ENCODE measurements at places on chromosomes 1 and 21.
A peak's percentile ranks its signal among the peaks of the same experiment; 100 is the strongest.

GRCh38 chr1:10208537-10208936, 1.8 kb upstream of the KIF1B start:
- DNase-seq = no peak

GRCh38 chr1:62198781-62199125, 4.1 kb downstream of the L1TD1 start:
- no peak for DNase-seq

- no peak for DNase-seq
Measured at GRCh38 chr1:9340172-9340854, 47.6 kb downstream of the SPSB1 start.

GRCh38 chr1:209375097-209375496, 208.4 kb upstream of the CAMK1G start:
- DNase-seq = no peak

- no peak for DNase-seq
Measured at GRCh38 chr1:3381901-3382300, 72.6 kb upstream of the ARHGEF16 start.

- no peak for DNase-seq
Measured at GRCh38 chr1:208565756-208566440, 321.7 kb upstream of the PLXNA2 start.

DNA sequence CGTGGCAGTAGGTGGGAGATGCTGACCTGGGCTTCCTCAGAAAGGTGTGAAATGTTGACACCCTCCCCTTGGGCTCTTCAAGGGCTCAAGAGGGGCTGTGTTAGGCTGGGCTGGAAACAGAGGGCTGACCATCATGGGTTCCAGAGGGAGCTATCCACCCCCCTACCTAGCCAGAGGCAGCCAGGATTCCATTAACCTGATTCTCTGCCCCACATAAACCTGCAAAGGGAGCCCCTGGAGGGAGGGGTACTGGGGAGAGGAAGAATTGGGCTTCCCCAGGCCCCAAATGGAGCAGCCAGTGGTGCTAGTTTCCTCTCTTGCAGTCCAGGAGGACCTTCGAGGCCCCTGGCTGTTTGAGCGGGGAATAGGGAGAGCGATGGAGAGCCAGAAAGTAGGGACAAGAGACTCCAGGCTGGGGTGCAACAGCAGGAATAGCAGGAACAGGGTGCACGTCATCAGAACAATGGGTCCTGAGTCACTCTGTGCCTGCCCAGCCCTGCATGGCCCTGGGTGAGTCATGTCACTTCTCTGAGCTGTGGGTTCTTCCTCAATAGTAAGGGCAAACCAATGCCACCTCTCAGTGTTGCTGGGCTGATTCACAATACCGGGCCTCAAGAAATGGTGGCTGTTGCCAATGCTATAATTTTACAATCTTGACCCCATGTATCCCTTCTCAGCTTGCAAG, 121.2 kb downstream of the EPHB2 start:
- DNase-seq = no peak

GRCh38 chr1:13228343-13228781, 2.4 kb upstream of the PRAMEF18 start:
- DNase-seq = peak; percentile 28

- DNase-seq = no peak
Measured at GRCh38 chr1:215599418-215600074, 32.4 kb downstream of the KCTD3 start.

GRCh38 chr1:101509370-101509769, 272.6 kb downstream of the S1PR1 start:
- no peak for DNase-seq

DNA sequence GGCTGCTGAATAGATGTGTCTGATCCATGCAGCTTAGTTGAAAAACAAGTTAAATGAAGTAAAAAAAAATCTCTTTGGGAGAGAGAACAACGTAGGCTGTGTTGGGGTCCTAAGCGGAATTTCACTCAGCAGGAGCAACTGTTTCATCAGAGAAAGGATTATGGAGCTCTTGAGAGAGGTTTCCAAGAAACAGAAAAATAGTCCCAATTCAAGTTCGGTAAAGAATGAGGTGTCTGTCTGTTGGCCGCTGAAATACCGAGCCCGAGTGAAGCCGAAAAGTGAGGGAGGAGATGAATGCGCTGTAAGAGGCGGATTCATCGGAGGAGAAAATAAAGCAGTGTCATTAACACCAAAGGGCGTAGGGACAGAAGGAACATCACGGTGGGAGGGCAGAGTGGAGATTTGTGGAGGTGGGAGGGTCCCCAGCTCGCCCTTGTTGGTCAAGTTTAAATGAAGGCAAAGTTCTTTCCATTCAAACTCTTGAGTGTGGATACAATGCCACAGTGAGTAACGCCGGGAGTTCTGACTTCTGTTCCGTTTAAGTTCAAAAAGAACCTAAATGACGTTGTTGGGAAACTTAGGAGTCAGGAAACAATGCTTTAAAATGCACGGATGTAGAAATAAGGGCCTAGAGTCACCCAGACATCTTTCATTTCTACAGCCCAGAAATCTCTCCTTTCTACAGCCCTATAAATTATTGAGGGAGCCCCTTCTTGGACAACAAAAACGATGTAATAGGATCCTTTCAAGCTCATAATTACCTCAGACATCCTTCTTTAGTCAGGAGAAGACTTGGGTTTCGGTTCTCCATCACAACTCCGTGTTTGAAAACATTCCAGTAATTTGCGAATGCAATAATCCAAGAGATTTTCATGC, 15.6 kb upstream of the SLC45A1 start:
- no peak for DNase-seq

DNA sequence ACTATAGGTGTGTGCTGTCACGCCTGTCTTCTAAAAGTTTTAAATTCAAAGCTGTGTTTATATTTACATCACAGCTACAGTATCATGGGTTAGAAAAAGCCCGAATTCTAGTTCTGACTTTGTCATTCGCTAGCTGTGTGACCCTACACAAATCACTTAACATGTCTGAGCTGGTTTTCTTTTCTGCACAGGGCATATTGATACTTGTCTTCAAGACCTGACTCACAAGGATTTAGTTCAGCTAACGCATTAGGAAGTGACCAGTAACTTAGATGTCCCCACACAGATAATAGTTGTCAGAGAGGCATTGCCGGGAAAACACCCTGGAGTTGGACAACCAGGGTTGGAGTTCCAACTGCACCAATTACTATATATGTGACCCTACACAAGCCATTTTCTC, 25.9 kb downstream of the GIPC2 start:
- no peak for DNase-seq

- peak; percentile 50 for DNase-seq
Measured at GRCh38 chr21:33069994-33070743, at the start of gene OLIG1. OLIG1 (plus strand) TSS chr21:33070141; CDS start chr21:33070247, 106 bp downstream.

DNA sequence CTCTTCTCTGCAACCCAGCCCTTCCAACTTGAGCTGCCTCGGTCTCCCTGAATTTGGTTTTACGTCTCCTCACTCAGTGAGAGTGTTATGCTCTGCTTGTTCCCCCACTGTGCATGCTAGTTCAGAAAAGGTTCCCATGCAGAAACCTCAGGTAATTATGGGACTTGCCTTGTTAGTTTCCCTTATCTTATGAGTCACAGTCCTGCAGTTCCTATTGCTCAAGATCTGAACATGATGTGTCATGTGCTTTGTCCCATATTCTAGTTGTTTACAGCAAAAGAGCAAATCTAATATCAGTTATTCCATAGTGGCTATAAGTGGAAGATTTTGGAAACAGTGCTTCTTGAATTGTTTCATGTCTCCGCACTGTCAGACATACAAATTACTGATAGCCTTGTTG, 74.4 kb downstream of the DUSP10 start:
- no peak for DNase-seq

GRCh38 chr1:219088778-219089557, 84.7 kb upstream of the LYPLAL1 start:
- DNase-seq = no peak

DNA sequence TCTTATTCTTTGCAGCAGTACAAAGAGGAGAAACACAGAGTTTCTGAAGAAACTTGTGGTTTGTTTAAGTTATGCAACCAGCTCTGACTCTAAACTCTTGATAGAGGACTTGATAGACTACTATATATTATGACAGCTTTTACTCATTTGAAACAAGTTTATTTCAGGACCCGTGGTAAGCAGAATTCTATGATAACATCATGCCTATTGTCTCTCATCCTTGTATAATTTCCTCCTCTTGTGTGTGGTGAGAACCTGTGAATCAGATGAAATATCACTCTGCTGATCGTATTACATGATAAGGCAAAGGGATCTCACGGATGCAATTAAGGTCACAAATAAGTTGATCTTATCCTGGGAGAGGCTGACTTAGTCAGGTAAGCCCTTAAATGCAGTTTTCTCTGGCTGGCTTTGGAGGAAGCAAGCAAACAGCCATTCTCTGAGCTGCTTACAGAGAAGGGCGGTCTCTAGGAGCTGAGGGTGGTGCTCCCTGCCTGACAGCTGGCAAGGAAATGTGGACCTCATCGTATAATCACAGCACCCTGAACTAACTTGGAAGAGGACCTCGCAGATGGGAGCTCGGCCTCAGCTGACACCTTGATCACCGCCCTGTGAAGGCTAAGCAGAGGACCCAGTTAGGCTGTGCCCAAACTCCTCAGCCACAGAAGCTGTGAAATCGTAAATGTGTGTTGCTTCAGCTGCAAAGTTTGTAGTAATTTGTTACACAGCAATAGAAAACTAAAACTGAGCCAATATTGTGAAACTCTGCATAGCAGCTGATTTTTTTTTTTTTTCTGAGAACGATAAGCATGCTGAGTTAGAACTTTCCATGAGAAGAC, 151.1 kb upstream of the DPT start:
- DNase-seq = no peak

DNA sequence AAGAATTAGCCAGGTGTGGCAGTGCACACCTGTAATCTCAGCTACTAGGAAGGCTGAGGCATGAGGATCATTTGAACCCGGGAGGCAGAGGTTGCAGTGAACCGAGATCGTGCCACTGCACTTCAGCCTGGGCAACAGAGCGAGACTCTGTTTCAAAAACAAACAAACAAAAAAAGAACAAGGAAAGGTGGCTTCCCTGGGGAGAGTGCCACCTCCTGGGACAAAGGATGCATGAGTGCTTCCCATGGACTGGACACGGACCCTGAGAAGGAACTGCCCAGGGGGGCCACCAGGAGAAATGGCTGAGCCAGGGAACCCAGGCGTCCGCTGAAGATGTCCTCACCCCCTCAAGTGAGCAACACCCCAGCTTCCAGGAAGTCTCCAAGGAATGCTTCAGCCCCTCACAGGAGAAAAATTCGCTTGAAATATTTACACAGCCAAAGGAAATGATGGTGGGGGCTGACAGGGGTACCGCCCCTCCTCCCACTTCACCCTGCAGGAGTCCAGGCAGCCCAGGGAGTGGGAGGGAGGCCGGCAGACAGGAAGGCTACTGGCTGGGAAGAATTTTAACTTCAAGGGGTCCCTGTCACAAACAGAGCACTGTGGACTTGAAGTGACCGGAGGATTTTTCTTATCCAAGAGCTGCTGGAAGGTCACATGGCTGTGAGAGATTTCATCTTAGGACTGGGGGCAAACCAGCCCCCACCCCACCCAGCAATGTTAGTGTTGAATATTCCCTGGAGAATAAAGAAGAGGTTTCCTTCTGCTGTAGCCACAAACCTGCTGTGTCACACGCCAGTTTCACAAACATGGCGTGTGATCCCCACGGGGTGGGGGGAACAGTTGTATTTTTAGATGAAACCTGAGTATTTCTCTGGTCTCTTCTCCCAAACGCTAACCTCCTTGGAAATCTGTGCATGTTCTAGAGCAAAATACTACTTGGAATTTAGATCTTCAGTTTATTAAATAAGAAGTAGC, 90.8 kb upstream of the SLC25A33 start:
- no peak for DNase-seq

- no peak for DNase-seq
Measured at GRCh38 chr1:227314014-227314848, 4.1 kb downstream of the CDC42BPA start.

GRCh38 chr21:46056450-46056903, 41.4 kb upstream of the COL6A2 start:
- DNase-seq = no peak

GRCh38 chr1:87641996-87642395, 313.3 kb downstream of the LMO4 start:
- no peak for DNase-seq

GRCh38 chr1:3237994-3238702, 169.1 kb downstream of the PRDM16 start:
- DNase-seq = no peak

GRCh38 chr1:109158433-109158832, 44.5 kb downstream of the ELAPOR1 start:
- DNase-seq = no peak

- DNase-seq = no peak
Measured at GRCh38 chr1:202189918-202190715, 3.5 kb upstream of the LGR6 start.

DNA sequence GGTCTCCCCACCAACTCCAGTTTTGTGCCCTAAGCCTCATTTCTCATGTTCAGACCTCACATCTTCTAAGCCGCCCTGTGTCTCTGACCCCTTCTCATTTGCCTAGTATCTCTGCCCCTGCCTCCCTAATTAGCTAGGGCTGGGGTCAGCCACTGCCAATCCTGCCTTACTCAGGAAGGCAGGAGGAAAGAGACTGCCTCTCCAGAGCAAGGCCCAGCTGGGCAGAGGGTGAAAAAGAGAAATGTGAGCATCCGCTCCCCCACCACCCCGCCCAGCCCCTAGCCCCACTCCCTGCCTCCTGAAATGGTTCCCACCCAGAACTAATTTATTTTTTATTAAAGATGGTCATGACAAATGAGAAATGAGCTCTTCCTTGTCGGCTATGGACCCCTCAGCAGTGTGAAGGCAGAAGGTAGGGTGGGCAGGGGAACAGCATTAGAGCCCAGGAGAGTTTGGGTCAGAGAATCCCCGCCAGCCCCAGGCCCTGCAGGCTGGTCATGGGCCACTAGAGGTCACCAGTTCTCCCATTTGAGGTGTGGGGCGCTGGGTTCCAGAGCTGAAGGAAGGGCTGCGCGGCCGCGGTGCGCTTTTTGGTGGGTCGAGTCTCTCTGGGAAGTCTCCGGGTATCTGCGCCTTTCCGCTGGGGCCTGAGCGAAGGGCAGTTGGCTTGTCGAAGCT, 11.5 kb downstream of the ADAMTSL4 start:
- DNase-seq = peak; percentile 72

- no peak for DNase-seq
Measured at GRCh38 chr1:25572107-25572506, 28.7 kb downstream of the LDLRAP1 start.

GRCh38 chr1:108056436-108056990, 91.5 kb upstream of the VAV3 start:
- DNase-seq = no peak

GRCh38 chr21:35342440-35342839, 293.3 kb upstream of the RUNX1 start:
- no peak for DNase-seq

DNA sequence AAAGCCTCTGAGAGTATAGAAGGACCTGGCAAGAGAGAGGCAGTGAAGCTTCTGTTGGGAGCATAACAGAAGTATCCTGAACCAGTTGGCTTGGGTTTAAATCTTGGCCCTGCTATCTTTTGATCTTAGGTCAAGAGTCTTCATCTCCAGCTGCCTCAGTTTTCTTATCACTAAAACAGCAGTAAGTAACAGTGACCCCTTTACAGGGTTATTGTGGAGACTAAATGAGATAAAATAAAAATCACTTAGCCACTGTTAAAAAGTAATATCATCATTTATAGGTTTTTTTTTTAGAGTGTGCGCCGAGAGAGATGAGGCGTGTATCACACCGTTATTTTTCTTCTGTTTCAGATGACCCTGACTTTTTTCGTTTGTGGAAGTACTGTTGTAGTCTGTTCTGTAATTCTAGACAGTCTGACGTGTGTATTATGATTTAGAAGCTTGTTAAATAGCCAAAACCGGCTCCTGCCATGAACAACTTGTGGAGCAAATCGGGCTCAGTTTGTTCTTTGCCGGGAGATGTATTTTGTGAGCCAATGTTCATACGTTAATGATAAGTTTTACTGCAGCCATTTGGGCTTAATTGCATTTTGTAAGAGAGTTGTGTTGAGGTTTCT, 1.1 kb downstream of the THRAP3 start:
- DNase-seq = no peak

GRCh38 chr21:43027846-43028731, 47.5 kb downstream of the CBS start:
- no peak for DNase-seq
